Stimulated activated CD4-positive, alpha-beta T cell treated with anti-CD3 and anti-CD28 coated beads, Interleukin-15, amount 100 ng/mL, for 48 hours (primary cell): ENCODE measurements at places on chromosomes 12 and 14.
A peak's percentile ranks its signal among the peaks of the same experiment; 100 is the strongest.

DNA sequence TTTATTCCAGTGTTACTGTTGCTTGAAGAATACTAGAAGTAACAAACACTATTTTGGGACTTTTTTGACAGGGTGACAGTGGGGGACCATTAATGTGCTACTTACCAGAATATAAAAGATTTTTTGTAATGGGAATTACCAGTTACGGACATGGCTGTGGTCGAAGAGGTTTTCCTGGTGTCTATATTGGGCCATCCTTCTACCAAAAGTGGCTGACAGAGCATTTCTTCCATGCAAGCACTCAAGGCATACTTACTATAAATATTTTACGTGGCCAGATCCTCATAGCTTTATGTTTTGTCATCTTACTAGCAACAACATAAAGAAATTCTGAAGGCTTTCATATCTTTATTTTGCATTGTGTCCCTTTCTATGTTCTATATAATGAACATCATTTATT is 44.5 kb downstream of the TMPRSS12 start:
- DNase-seq = no peak

GRCh38 chr12:62774794-62775193 is 160.2 kb downstream of the PPM1H start:
- DNase-seq = no peak

DNA sequence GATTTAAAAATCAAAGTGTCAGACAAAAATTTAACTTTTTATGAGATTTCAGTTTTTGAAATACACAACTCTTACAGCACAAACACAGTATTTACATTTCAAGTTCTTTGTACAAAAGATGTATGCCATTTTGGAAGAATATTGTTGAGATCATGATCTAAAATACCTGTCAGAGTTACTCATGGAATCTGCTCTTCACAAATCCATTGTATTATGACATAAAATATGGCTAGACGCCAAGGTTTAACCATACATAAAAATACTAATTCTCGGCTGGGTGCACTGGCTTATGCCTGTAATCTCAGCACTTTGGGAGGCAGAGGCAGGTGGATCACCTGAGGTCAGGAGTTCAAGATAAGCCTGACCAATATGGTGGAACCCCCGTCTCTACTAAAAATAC is 6.2 kb upstream of the SYCP3 start:
- DNase-seq = no peak

DNA sequence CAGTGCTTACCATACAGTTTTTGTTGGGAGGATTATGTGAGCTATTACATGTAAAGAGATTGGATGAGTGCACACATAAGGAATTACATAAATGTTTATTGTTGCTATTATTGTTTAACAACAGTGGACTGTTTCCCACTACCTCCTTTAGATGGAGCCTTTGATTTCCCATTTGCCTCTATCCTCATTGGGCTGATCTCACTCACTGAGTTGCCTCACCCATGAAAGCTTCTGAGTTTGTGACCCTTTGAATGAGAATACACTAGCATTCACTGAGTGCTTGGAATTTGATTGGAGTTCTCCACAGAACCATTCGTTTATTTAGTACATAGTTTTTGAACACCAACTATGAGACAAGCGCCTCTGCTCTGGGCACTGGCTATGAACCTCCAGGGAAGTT is 121.0 kb downstream of the HELB start:
- DNase-seq = no peak

DNA sequence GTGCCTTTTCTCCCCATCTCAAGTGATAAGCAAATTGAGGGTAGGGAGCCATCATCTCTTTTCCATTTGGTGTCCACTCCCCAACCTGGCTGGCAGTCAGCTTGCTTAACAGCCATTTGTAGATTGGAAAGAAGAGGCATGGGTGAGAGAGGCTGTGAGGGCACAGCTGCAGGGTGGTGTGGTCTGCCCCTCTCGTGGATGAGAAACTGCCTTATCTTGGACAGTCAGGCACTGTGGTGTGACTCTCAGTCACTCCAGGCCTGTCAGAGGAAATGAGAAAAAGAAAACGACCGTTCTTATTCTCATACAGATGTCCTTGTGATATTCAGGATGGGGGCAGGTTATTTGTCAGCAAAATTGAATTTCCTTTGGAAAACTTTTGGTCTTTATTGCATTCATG is 65.1 kb upstream of the SRSF5 start:
- no peak for DNase-seq

DNA sequence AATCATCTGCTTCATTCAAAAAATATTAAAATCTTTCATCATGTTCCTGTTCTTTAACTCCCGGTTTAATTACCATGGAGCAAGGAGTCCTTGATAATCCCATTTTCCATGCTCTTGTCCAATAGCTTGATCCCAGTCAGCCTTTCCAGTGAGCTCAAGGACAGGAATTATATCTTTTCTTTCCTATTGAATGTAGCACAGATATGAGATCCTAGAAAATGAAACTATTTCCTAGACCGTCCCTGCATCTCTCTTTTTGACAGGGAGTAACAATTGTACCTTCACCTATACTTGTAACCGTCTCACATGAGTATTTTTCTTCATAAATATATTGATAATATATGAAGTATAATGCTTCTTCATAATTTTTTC is 35.6 kb downstream of the PIK3C2G start:
- no peak for DNase-seq

DNA sequence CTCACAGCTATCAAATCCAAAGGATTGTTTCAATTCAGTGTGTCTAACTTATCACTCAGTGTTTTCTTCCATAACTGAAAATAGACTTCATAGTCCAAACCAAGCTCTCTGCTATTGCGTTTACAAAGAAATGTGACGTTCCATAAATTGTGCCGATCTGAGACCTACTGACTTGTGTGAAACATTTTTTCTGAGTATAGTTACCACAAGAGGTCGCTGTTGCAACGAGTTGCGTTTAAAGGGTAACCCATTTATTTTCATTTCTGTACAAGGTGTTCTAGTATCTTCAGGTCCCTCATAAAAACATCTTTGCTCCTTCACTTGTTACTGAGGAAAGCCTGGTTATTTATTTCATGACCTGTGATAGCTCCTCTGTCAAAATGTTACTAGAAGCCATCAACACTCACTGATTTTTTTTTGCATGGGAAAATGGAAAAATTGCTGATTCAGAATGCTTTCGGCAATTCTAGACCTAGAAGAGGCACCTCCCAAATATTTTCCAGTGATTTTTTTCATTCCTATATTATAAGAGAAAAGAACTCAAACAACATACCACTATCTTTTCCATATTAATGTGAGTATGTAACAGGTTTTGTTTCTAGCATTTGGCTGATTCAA is 60.9 kb upstream of the OR4E1 start:
- DNase-seq = peak; percentile 8

- DNase-seq = no peak
Observed at GRCh38 chr14:100394886-100395672, 71.9 kb downstream of the SLC25A47 start.

DNA sequence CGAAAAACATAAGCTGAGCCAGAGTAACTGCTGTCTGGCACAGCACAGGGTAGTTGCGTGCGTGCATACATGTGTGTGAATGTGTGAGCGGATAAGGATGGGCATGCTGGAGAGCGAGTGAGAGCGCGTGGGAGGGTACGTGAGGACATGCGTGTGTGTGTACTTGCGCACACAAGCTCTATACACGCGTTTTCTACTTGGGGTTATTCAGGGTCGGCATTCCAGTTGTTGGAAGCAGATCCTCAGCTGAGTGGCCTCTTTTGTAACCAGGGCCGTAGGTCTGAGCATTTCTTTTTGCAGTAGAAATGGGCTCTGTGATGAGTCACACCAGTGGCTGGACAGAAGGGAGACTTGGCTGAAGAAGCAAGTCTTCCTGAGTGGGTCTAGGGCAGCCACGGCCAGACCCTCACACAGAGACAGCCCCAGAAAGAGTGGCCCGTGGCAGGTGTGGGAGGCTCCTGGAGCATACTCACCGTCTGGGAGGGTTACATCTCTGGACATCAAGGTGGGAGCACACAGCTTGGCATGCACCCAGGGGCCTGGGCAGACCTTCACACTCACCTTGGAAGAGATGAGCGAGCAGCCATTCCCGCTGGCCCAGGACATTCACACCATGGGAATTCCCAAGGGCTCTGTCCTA is 78.0 kb downstream of the LRRC74A start:
- no peak for DNase-seq

- DNase-seq = no peak
Observed at GRCh38 chr14:40616579-40616978, 990.1 kb upstream of the LRFN5 start.

GRCh38 chr12:3097186-3097804 is 20.1 kb downstream of the TSPAN9 start:
- DNase-seq = no peak

DNA sequence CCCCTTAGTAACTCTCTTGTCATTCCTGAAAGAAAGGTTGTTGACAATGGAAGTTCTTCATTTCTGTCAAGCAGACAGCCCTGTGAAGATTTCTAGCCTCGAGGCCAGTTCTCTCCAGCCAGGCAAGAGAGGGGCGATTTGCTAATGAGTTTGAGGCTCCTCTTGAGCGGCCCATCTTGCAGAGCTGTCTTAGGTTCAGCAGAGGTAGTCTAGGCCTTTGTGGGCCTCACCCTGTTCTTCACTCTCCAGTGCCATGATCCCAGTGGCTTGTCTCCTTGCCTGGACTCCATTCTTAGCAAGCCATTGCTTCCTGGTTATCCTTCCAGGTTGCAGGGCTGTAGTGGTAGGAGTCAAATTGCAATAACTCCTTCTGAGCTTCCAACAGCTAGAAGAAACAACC is 9.7 kb downstream of the TPH2 start:
- no peak for DNase-seq

GRCh38 chr14:90647473-90648005 is 168.7 kb downstream of the TTC7B start:
- no peak for DNase-seq

DNA sequence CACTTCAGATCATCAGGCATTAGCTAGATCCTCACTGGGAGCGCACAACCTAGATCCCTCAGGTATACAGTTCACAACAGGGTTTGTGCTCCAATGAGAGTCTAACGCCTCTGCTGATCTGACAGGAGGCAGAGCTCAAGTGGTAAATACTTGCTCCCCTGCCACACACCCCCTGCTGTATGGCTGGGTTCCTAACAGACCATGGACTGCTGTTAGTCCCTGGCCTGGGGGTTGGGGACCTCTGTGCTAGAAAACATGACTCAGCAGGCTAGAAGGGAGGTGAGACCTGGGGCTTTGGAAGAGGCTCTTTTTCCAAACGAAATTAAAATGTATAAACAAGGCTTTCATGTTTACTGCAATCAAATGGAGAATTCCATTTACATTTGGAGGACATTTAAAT is 691.1 kb downstream of the FLRT2 start:
- no peak for DNase-seq

GRCh38 chr12:3158851-3159465 is 81.8 kb downstream of the TSPAN9 start:
- DNase-seq = no peak

- no peak for DNase-seq
Observed at GRCh38 chr12:112962561-112962960, 15.8 kb upstream of the OAS2 start.
